Kasumi-1 (cell line): ENCODE measurements at places on chromosomes 2 and 18.
A peak's percentile ranks its signal among the peaks of the same experiment; 100 is the strongest.

GRCh38 chr2:127874378-127875269 is 11.1 kb downstream of the AMMECR1L start:
- no peak for DNase-seq

DNA sequence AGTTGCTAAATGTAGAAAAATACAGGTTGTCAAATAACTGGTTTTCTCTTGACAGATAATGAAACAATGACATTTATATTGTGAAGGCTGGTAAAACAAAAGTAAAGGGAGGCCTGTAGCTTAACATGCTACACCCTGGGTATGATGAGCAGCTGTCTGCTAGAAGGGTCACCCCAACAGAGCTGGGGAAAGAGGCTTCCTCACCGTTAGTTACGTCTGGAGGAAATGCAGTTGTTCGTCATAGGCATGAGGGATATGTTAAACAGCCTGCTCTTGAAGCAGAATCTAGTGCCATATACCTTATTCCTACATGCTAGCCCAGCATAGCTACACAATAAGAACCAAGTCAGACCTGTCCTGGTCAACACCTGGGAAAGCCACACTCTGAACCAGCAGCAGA is 49.9 kb downstream of the LPIN2 start:
- no peak for DNase-seq

- no peak for DNase-seq
Observed at GRCh38 chr2:222569826-222570225, 86.1 kb downstream of the FARSB start.

DNA sequence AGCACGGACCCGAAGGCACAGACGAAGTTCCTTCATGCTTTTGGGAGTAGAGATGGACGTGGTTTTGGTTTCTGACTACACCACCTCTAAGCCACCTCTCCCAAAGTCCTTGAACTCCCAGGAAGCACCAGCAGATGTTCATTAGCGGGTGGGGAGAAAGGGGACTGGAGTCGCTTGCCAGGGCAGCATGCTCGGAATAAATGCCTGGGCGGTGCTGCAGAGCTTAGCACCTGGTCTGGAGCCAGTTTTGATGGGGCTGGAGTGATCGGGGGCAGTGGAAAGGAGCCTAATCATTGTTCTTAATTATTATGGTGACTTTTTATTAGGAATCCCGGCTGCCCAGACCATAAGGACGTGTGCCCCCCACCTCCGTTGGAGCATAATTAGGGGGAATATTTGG is 220.8 kb downstream of the TFCP2L1 start:
- no peak for DNase-seq

GRCh38 chr2:105969552-105969951 is 224.5 kb downstream of the UXS1 start:
- DNase-seq = peak; percentile 30

DNA sequence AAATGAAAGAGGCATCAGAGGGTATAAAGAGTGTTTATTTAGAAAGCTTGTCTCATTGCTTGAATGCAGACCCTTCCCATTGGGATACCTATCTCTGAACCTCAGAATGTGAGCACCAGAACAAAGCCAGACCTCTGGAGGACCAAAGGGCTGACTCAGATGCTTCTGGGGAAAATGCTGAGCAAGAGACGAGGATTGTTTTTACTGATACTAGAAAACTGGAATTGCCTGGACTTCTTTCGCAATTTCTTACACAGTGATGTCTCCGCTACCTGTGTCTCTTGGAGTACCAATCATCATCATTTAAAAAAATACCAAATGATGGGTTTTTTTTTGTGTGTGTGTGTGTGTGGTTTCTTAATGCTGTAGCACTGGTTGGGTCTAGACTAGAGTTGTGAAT is 55.6 kb upstream of the CCDC85A start:
- no peak for DNase-seq

DNA sequence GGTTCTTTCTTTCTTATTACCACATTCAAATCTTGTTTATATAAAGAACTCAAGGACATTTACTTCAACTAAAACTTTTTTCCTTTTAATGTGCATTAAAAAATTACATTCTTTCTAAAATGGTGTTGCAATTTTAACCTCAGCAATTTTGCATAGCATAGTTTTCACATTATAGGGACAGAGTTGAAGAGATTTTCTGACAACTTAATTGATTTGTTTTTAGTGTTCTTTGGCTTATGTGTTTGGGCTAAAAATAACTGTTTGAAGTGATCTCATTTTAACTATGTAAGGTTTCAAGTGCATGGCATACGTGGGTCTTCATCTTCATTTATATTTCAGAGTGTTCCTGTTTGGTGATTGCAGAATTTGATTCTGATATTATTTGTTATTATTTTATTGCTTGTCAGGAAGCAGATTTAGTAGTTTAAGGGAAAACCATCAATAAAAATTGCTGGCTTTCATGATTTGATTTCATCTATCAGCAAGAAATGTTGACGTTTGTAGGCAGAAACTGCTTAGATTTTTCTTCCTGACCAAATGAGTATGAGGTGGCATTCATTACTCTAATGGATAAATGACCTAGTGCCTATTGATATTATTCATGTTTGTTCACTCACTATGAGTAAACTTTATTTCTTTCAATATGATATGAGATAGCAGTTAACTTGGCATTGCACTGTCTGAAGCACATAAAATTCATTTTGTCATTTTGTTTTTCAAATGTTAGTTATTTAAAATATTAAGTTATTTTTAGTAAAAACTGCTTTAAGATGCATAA is 398.4 kb downstream of the NUP35 start:
- no peak for DNase-seq

DNA sequence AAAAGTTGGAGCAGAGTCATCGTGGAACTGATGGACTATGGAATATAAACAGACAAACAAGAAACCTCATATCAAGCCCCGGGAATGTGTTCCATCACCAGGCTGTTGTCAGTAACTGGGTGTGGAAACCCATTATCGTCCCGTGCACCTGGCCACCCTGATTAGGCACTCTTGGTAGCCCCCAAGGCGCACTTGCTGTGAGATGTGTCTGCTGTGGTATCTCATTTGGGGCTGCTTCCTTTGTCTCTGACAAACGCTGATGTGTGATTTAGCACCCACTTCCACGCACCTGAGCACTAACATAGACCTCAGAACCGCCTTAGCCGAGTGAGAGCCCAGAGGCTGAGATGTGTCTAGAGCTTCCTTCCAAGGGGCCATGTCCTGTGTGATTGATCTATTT is 96.3 kb downstream of the PRPF40A start:
- DNase-seq = no peak

- no peak for DNase-seq
Observed at GRCh38 chr2:230267059-230267458, 41.5 kb downstream of the SP140 start.

DNA sequence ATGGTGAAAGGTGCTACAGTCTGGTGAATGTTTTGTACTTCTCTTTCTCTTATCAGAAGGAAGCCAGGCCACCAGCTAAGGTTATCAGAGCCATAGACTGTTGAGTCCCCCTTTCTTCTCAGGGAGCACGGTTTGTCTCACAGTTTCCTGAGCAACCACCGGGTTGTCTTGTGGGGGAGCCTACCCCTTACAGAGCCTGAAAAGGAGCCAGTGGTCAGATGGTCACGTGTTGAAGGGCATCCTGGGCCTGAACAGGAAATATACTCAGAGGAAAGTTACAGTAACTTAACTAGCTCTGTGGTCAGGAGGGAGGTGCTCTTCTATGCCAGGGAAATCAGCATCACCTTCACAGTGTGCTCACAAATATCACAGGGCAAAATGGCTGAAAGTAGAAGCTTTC is 11.6 kb downstream of the CD28 start:
- DNase-seq = peak; percentile 60

- DNase-seq = no peak
Observed at GRCh38 chr2:64108666-64109241, 35.5 kb downstream of the PELI1 start.

DNA sequence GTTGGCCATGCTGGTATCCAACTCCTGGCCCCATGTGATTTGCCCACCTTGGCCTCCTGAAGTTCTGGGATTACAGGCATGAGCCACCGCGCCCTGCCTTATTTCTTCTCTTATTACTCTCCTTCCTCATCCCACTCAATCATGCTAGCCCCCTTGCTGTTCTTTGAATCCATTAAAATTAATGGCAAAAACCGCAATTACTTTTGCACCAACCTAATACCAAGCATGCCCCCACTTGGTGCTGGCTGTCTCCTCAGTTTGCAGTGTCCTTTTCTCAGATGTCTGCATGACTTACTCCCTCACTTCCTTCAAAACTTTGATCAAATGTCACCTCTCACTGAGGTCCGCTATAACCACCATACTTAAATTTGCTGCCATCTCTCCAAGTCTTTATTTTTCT is 34.6 kb downstream of the DYTN start:
- DNase-seq = no peak

GRCh38 chr2:215571689-215572088 is 135.8 kb upstream of the FN1 start:
- no peak for DNase-seq

- no peak for DNase-seq
Observed at GRCh38 chr2:135647836-135648579, 93.6 kb upstream of the UBXN4 start.

GRCh38 chr2:36672199-36672598 is 24.3 kb upstream of the VIT start:
- DNase-seq = peak; percentile 44

DNA sequence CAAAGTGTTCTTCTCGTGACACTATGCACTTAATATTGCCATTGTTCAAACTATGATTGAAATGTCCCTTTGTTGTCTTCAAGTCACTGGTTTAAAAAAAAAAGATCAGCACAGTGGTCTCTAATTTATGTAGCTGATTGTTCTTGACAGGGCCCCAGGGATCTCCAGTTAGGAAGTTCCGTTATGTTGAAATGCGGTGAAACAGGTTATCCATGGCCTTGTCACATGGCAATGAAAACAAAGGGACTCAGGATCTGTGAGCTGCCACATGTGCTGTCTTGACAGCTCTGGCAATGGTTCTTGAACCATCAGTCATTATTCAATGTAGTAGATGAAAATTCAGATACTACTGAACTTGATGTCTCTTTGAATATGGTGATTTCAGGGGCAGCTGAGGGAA is 147.4 kb downstream of the SETBP1 start:
- DNase-seq = no peak

- no peak for DNase-seq
Observed at GRCh38 chr2:10762651-10763460, 41.4 kb downstream of the ATP6V1C2 start.

- DNase-seq = no peak
Observed at GRCh38 chr2:60215386-60215901, 338.0 kb downstream of the BCL11A start.
